NCI-H69 (cell line): ENCODE measurements at places on chromosomes 16 and 17.
A peak's percentile ranks its signal among the peaks of the same experiment; 100 is the strongest.

DNA sequence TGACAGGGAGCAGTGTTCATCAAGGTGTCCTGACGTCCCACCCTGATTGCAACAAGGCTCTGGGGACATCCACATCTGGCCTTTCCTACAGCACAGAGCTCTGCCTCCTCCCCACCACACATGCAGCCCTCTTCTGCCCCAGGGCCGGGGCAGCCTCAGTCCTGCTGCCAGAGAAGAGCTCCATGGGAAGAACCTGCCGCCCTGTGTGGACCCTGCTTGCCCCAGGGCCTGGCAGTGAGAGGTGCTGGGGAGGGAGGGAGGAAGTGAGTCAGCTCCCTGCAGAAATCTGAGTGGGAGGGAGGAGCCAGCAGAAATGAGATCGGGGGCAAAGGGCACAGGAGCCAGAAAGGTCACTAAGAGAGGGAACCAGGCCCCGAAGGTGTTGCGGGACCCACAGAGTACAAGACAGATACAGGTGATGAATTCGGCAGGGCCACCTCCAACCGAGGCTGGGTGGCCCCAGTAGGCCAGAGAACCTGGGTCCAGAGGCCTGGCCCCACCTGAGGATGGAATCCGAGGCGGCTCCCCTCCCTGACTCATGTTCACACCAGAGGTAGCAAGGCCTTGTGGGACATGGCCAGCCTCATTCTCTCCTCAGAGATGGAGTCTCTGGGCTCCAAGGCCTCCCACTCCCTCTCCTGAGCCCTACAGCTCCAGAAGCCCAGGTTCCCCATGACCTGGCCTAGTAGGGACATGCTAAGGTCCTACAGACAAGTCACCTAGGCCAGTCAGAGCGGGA lies 24.8 kb downstream of the MYO18A start:
- no peak for DNase-seq

GRCh38 chr16:12425134-12425941 lies 378.3 kb downstream of the CPPED1 start:
- DNase-seq = no peak

DNA sequence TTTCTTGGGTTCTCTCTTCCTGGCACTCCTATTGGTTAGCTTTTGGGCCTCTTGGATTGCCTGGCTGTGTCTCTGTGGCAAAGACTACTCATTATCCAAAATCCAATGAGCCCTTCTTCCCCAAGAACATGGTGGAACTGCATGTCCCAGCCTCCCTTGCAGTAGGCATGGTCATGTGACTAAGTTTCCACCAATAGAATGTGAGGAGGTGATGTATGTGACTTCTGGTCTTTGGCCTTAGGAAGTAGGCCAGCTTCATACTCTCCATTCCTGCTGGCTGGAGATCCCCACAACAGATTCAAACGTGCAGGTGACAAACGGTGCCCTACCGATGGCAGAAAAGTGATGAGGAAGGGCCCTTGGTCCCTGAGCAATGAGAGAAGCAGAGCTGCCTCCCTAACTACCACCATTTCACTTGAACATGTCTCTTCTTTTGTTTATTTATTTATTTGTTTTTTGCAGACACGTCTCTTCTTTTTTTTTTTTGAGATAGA lies 17.3 kb upstream of the SPN start:
- DNase-seq = peak; percentile 14

DNA sequence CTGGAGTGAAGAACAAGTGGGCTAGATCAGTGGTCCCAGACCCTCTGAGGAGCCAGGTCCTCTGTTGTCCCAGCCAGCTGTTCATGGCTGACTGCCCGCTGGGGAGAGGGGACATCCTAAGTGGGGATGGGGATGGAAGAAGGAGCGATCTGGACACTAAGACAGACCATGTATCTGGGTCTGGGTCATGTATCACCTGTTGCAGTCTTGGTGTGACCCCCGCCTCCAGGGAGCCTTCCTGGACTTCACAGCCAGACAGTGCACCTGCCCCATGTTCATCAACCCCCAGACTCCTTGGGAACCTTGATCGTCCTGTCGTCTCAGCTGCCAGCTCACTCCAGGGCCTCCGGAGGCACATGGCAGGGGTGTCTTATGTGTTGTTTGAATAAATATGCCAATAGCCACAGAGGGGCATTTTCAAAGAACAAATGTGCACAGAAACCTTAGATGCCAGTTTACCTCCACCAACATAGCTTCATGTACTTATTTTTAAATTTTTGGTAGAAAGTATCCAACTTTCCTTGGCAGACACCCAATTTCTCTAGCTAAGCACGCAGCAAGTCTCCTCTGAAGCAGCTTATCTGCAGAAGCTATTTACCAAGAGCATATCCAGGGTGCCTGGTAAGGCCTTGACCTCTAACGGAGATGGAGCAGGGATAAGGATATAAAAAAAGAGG lies 43.2 kb downstream of the CRISPLD2 start:
- DNase-seq = no peak

- DNase-seq = peak; percentile 82
Observed at GRCh38 chr17:66727634-66728570, 107.0 kb upstream of the CACNG5 start.

DNA sequence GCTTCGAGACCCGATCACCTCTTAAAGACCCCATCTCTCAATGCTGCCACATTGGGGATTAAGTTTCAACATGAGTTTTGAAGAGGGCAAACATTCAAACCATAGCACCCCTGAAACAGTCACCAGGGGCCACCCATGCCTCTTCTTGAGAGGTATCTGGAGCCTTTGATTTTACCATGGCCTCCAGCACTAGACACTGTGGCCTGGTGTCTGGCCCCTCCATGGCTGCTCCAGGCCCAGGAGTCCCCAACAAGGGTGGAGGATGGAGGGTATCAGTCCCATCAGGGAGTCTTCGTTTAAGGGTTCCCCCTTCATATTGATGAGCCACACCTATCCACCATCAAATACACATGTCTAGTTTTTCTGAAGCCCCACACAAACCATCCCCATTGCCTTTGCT lies 66.5 kb upstream of the CDH5 start:
- no peak for DNase-seq

GRCh38 chr17:73777131-73777449 lies 132.8 kb upstream of the SDK2 start:
- no peak for DNase-seq

- no peak for DNase-seq
Observed at GRCh38 chr17:30519707-30520106, 42.5 kb downstream of the GOSR1 start.

- DNase-seq = no peak
Observed at GRCh38 chr16:58970775-58971174, 236.7 kb upstream of the GOT2 start.

DNA sequence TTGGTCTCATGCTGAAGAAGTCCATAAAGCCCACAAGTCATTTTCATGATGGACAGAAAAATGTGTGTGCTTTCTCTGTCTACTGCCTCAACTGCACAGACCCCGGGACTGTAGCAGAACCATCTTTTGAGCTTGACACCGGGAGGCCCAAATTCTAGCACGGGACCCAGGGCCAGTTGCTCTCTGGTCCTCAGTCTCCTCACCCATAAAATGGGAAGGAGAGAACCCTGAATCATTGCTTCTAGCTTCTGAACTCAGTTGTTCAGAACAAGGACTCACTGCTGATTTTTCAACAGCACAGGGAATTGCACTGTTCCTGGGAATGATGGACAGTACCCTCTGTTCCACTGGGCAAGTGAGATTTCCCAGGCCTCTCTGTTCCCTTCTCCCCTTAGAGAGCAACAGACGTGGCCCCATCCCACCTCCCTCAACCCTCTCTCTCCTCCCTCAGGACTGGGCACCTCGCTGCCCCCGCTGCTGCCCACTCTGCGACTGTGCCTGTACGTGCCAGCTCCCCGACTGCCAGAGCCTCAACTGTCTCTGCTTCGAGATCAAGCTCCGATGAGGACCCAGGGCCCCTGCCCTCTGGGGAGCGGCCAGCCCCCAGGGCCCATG lies 2.2 kb upstream of the ALDOA start:
- no peak for DNase-seq

GRCh38 chr17:7842380-7843256 lies 8.6 kb downstream of the KDM6B start:
- peak; percentile 73 for DNase-seq

GRCh38 chr17:38620551-38621277 lies 15.0 kb upstream of the SRCIN1 start:
- no peak for DNase-seq

DNA sequence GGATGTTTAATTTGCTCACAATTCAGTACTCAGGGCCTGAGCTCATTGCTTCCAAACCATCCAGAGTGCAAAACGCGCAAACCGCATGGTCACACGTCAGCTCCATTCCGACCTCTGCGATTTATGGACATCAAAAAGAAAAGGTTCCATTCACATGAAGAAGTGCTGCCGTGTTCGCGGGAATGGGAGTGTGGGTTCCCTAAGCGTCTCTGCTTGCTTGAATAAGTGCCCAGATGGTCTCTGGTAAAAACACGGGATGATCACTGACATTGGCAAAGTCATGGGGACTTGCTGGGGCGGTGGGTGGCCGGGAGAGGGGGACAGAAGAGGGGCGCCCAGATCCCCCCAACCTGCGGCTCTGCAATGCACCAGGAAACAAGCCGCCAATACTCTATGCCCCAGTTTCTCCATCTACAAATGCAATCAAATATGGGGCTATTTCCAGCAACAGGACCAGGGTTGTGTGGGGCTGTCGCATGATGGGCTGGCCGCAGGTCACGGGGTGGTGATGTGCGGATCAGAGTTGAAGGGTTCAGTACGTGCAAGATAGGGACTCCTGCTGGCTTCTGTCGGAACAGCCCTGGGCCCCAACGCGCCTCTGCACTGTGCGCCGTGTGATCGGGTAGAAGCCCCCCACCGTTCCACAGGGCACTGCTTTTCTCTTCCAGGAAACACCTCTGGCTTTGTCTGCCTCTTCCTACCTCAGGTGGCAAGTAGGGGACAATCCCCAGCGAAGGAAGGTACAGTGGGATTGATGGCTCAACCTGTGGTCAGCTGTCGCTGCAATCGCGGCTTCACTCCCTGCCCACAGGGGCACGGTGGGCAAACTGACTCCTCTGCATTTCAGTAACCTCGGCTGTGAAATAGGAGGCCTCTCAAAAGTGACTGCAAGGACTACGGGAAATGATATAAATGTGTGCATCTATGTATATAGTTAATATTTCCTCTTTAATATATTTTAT lies 11.2 kb downstream of the FOXF1 start:
- DNase-seq = no peak

DNA sequence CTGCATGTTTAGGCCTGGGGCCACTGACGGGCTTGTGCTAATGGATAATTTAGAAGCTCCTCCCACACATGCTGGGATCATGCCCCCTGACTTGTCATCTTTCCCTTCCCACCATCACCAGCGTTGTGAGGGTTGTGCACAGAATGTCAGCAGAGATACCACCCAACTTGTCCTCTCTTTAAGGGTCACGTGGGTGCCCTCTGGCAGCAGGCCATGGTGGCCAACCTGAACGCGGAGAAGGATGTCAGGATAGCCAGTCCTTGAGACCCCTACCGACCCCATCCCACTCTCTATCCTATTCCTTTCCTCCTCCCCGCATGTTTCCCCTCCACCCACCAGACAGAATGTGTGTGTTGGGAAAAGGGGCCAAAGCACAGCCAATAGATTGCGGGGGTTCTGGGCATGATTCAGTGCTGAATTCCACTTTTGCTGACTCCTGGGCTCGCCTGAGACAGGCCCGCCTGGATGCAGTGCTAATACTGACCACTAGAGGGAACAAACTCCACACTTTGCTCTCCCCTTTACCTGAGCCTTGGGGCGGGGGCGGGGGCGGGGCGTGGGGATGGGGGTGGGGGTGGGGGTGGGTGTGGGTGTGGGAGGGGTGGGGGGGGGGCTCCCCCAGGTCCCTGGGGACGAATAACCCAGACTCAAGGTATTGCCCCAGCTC lies at the start of gene GH2:
GH2 (minus strand) TSS at position 10 of the 667 bp plus-strand sequence. CDS start 143 bp downstream, outside the sequence.
- peak; percentile 52 for DNase-seq

DNA sequence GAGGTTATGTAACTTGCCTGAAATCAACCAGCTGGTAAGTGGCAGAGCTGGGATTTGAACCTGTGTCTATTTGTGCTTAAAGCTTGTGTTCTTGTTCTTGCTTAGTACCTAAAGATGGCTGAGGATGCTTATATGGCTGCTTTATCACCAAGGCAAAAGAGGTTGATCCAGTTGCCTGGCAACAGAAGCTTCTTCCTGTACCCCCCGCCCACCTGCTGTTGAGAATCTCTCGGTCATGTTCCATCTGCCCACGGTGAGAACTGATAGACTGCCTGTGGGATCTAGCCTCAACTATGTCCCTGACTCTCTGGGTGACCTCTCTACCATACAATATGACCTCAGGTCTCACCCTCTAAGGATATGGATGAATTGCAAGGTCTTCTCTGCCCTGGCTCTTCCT lies 60.7 kb downstream of the ABCC6 start:
- peak; percentile 20 for DNase-seq

- no peak for DNase-seq
Observed at GRCh38 chr16:17246974-17247732, 223.6 kb downstream of the XYLT1 start.

DNA sequence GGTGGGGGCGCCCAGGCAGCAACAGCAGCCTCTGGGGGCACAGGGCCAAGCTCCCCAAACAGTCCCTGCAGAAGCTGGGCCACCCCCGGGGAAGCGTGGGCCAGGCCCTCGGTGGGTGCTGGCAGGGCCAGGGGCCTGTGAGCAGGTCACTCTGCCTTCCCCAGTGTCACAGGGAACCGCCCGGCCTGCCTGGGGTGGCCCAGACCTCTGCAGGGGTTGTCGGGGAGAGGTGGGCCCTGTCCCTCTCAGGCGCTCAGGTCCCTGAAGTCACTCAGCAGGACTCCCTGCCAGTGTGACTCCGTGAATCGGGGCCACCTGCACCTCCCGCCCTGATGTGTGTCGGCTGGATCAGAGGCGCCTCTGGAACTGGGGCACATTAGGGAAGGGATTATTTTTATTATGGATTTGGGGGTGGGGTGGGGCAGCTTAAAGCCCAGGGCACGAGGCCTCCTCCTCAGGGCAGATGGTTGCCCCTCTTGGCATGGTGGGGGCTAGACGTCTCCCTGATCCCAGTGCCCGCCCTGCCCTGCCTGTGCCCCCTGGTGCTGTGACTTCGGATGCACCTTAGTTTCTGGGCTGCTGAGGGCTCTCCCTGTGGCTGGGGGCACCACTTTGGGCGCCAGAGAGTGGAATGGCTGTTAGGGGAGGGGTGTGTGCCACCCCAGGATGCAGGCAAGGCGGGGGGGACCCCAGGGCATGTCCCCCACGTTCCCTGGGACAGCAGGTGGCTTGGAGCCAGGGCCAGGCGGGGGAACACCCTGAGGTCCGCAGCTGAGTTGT lies 1.2 kb upstream of the GNG13 start:
- DNase-seq = no peak

GRCh38 chr16:58022601-58023371 lies 2.8 kb upstream of the MMP15 start:
- peak; percentile 91 for DNase-seq

DNA sequence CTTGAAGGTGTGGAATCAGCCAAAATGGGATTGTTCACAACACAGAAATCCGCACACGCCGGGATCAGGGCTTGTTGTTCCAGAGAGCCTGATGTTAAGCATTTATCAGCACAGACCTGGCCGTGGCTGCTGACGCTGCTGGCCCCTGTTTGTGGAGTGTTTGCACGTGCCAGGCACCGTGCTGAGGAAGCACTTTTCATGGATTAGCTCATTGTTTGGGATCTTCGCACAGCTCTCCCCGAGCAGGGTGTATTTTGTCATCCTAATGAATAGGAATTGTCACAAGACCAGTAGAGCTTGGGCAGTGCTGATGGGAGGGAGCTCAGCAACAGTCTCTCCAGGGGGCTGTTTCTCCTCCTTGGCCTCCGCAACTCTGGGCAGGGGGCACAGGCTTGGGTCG lies 160.4 kb upstream of the PLCG2 start:
- DNase-seq = peak; percentile 66

- DNase-seq = no peak
Observed at GRCh38 chr16:9231039-9231438, 139.6 kb downstream of the HAPSTR1 start.
